NCI-H1930 (cell line): ENCODE measurements at places on chromosomes 7 and 10.

DNA sequence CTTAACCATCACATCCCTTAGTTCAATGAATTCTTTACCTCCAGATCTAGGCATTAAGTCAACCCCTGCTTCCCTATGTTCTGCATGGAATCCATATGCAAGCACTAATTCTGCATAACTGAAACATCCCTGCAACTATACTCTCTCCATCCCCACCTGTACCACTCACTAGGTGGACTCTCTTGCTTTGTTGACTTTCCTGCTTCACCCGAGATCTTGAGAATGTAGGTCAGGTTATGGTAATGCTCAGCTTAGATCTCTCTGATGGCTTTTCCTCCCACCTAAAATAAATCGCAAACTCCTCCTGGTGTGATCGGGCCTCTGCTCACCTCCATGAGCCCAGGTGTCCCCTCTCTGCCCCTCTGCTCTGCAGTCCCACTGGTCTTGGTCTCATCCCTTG, 92.4 kb upstream of the ADAM12 start:
- no peak for DNase-seq

DNA sequence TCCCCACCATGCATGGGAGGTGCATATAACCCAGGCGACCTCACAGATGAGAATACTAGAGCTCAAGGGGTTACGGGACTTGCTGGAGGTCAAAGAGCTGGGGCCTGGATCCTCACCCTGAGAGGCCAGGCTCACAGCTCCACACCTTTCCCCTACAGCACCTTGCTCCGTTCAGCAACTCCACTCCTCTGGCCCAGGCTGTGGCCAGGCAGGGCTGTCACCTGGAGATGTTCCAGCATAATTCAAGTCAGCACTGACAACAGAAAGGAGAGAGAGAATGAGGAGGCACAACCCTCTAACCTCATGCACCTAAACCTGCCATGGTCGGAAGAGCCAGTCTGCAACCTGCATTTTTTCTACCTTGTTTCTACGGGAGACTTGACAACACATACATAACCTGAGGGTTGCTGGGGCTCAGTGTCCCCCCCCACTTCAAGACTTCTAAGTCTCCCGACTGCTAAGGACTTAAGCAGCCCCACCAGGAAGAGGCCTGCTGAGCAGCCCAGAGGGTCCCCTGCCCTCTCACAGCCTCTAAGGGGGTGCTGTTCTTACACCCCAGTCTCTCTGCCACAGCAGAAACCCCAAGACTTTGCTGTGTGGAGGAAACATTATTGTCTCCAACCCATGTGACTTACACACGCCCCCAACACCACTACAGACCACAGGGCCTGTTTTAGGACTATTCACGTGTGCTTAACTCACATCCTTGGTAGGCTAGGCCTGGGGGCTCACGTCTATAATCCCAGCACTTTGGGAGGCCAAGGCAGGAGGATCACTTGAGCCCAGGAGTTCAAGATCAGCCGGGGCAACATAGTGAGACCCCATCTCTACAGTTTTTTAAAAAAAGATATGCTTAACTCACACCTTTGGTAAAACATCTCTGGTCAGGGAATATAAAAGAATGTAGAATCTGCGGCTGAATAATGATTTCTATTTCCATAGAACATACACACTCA, 175.6 kb downstream of the FAM107B start:
- DNase-seq: no peak

DNA sequence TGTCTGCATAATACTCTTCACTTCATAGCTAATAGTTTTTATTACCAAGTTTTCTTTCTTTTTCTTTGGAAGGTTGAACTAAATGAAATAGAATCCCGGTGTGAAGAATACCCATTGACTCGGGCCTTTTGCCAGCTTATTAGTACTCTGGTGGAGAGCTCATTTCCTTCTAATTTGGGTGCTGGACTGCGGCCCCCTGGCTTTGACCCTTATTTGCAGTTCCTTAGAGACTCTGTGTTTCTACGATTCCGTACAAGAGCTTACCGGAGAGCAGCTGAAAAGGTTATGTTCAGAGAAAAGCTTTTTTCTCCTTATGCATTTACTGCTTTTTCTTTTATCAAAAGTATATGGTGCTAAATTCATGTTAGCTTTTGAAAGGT, 40.2 kb downstream of the NUP205 start:
- no peak for DNase-seq

GRCh38 chr10:131670341-131670740, 230.5 kb upstream of the PPP2R2D start:
- DNase-seq: no peak

DNA sequence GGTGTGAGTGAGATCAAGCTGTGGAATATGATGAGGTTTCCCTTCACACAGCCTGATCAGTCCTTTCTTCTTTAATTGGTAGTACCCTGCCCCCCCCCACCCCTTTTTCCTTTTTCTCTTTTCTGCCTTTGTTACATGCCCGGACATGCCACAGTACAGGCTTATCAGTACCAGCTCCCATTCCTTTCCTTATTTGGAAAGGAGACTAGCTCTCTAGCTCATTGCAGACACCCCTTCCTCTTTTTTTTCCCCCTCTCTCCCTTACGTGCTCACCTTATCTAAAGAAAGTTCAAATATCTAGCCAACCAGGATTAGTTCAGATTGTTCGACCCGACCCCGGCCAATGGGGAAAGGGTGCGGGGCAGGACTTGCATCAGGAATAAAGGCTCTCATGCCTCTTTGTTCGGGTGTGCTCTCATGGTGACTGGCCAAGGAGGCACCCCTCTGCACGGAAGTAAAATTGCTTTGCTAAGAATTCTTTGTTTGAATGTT, 230.4 kb downstream of the ACTR3B start:
- DNase-seq: no peak
